ENCODE measurements at places on chromosomes 4 and X.

DNA sequence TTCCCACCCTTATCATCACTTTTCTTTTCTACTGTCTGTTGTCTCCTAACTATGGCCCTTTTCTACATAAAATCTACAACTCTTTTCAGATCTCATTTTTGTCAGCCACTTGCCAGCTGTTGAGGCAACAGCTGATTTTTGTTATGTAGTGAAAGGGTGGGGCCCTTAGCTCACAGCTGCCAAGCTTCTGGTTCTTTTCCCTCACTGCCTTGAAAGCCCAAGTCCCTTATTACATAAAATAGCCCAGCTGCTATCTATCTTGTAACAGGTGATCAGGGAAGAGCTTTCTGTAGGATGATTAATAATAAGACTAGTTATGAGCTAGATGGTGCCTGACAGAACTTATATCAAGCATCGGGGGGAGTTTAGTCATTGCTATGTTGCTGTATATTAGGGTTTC, 45.9 kb downstream of the ADGRL3 start:
- no peak for DNase-seq

GRCh38 chr4:10281996-10282395, 165.4 kb upstream of the WDR1 start:
- peak; percentile 13 for DNase-seq

GRCh38 chr4:78926826-78927225, 12.4 kb downstream of the PAQR3 start:
- no peak for DNase-seq

DNA sequence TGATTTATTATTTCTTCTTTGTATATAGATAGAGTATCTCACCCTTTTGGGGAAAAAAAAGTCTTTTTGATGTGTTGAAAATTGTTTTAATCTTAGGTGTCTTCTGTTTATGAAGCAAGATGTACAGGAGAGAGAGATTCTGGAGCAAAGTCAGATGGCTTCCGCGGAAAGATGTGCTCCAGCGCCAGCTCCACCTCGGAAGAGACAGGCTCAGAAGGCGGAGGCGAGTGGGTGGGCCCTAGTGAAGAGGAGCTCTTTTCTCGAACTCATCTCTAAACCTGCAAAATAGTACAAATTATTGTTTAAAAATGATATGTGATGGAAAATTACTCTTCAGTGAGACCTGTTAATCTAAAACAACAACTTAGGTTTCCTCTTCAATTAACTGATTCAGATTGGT, 28.9 kb upstream of the TBC1D14 start:
- no peak for DNase-seq

DNA sequence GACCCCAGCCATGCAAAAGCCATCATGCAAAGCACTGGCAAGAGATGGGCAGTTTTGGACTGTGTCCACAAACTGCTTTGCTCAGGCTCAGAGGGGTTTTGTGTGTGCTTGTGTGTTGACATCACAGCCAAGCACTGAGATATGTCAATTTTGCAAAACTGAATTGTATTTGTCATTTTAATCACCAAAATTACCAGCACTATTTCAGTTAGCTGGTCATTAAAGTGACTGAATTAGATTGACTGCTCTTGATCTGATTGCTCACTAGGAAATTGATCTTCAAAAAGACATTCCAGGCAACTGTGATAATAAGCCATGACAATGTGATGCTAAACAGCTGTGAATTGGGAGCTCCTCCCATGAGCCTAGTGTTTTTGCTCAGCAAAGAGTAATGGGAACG, 337.3 kb upstream of the GNPDA2 start:
- DNase-seq = no peak

- no peak for DNase-seq
Observed at GRCh38 chrX:44785652-44786051, 58.2 kb upstream of the DUSP21 start.

DNA sequence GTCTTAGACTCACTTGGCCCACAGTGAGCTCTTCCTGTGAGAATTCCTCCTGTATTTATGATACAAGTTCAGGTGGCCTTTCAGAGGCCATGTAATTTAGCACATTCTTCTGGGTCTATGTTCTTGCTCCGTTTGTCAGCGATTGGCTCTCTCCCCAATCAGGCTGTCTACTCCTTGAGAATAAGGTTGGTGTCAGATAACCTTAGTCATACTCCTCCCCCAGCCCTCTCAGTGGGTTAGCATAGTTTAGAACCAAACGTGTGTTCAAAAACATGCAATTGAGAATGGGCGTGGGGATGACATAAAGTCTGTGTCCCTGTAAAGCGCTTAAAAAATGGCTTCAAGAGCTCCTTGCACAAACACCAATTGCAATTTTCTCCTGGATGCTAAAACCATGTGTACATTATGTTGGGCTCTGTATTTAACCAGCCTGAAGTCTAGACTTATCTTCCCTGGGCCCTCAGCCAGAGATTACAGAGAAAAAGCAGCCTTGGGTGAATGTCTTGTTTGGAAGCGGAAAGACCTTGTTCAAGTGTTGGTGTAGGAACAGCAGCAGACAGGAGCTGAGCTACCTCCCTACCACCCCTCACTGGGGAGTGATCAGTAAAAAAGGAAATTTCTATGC, 9.9 kb upstream of the CT47C1 start:
- no peak for DNase-seq

GRCh38 chrX:151977009-151977408, 2.5 kb upstream of the GABRE start:
- no peak for DNase-seq

DNA sequence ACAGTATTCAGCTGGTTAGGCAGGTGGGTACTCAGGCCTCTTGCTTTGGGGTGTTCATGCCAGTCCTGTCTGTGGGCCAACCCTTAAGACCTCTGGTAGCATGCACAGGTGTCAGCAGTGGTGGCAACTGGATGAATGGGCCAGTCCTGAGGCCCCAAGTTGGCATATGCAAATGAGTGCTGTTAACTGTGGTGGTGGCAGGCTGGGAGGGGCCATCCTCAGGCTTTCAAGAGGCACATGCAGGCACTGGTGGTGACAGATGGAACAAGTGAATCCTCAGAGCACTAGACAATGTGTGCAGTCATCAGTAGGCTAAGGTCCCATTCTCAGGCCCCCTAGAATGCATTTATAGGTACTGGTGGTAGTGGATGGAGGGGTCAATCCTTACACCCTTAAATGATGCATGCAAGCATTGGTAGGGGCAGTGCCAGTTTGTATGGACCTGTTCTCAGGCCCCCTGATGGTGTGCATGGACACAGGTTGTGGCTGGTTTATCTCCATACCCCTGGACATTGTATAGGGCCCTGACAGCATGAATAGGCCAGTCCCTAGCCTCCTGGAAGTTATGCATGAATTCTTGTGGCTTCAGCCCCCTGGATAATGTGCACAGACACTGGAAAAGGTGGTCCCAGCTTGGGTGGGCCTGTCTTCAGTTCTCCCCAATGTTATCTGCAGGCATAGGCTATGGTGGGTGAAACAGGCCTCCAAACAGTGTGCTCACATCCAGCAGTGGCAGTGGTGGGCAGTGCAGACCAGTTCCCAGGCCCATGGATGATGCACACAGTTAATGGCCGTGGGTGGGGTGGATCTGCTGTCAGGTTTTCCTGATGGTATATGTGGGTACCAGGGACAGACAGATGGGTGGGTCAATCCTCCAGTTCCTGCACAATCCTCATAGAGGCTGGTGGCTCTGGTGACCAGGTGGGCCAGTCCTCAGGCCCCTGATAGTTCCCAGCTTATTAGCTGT, 24.7 kb downstream of the TECRL start:
- no peak for DNase-seq

- DNase-seq = peak; percentile 39
Observed at GRCh38 chrX:119488749-119489148, 20.5 kb downstream of the SLC25A5 start.

DNA sequence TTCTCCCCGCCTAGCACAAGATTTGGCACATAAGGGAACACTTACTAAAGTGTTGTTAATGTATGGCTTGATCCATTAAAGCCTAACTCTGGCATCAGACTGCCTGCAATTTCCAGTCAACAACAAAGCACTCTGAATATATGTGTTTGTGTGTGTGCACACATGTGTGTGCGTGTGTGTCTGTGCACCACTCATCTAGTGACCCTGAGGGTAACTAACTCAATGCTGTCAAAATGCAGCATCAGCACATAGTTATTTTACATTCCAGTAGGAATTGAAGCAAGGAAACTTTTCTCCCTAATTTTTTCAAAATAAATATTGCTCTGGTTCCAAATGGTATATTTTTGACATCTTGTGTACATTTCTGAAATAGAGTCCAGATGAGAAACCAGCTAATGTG, 94.4 kb downstream of the SHROOM4 start:
- no peak for DNase-seq

GRCh38 chr4:41185614-41186592, 28.4 kb downstream of the APBB2 start:
- no peak for DNase-seq

GRCh38 chr4:29375716-29376115, 1344.5 kb upstream of the PCDH7 start:
- no peak for DNase-seq

GRCh38 chr4:57410331-57411052, 300.3 kb upstream of the IGFBP7 start:
- no peak for DNase-seq

GRCh38 chr4:94240384-94240783, 32.7 kb downstream of the SMARCAD1 start:
- no peak for DNase-seq

- DNase-seq = no peak
Observed at GRCh38 chrX:153478746-153479145, 8.4 kb upstream of the HAUS7 start.
